ENCODE measurements at places on chromosomes 11 and 22.

DNA sequence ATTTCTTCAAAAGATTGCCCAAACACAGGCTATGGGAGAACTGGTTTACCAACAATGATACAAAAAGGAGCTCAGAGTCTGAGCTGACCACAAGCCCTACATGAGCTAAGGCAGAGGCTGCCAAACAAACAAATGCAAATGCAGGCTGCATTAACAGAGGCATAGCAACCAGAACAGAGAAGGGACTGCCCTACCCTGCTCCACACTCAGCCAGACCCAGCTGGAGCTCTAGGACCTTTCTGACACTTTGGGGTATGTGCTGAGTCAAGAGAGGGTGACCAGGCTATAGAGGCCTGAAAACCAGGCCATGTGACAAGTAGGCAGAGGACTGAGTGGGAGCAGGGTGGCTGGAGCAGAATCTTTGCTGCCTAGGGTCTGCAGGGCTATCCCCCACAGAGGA, 17.8 kb upstream of the P2RY2 start:
- no peak for DNase-seq

- no peak for DNase-seq
Observed at GRCh38 chr11:34154059-34154875, 48.8 kb downstream of the NAT10 start.

DNA sequence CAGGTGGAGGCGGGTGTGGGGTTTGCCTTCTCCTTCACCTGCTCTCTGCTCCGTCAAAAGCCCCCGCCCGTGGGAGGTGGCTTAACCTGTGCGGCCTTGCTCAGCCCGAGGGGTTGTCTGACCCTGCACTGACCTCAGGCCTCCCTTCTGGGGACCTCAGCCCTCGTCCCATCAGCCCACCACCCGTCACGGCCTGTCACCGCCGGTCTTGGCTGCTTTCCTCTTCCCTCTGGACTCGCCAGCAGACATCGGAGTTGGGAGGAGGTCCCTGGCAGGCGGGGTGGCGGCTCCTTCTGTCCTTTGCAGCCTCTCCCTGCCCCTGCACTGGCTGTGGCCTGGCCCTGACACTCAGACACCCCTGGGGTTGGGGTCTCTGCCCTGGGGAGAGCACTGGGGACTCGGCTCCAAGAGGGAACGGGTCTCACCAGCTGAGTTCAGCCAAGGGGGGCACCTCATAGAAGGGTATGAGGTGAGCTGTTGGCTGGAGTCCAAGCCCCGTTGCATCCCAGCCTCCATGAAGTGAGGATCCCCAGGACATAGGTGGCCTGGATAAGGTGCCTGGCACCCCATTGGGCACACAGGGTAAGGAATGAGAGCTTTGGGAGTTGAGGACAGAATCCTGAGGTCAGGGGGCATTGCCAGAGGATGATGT, 999.6 kb downstream of the BRD1 start:
- no peak for DNase-seq

GRCh38 chr11:65262776-65263175, 1.0 kb downstream of the POLA2 start:
- DNase-seq = no peak

DNA sequence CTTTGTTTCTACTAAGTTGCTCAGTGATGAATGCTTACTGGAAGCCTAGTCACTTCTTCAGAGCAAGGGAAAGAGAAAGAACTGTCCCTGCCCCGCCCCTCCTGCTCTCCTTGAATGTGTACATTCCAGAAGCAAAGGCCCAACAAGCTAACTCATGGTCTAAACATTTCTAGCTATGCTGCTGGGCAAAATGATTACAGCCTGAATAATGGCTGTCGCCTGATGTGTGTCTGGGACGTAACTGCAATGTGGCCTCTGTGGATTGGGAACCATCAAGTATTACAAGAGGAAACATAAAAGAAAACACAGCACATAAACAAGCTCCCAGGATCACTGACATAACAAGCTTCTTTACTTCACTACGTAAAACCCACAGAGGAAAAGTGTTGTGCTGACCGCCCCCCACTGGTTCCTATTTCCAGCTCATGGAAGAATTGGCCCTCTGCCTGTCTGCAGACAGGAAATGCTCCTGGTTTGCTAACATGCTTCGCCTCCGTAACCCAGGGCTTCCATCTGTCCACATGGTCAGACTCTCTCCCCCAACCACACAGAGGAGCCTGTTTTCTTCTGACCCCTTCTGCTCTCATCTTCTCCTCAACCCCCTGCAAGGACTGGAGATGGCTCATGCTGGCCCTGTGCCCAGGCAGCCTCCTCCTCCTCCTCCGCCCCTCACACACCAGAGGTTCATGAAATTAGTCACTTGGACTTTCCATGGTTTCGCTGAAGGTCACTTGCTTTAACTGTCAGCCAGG, 187.2 kb downstream of the MAML2 start:
- no peak for DNase-seq

- no peak for DNase-seq
Observed at GRCh38 chr11:79052544-79052943, 388.3 kb downstream of the TENM4 start.

DNA sequence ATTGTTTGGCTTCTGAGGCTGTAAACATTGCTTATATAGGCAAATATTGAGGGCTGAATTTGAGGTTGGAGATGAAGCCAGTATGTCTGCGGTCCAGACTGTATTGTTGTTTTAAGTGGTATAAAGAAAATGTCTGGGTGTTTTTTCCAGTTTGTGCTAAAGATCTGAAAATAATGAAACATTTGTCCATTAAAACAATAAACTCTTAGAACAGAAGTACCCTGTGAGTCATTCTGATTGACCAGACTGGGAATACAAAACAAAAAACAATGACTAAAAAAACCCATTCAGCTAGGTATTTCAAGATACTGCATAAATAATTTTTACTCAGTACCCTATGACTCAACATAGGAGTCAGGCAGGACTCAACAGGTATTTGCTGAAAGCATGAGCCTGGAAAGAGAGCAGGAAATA, 20.4 kb downstream of the ALKBH8 start:
- no peak for DNase-seq

DNA sequence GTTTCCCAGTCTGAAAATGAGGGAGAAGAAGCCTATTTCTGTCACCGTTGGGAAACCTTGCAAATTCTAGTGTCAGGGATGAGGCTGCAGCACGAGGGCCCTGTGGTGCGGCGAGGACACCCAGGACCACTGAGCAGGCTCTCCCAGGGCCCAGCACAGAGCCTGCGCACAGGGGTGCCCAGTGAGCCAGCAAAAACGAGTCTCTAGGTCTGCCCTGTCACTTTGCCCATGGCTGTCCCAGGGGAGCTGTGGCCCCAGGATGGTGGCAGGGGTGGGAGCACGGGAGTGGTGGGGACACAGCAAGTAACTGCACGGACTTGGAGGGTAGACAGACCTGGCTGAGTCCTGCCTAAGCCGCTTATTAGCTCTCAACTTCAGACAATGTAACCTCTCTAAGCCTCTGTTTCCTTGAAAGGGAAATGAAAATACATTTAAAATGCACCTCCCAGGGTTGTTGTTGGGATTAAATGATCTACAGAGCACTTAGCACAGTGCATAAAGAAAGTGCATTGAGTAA, 44.2 kb downstream of the DSCAML1 start:
- no peak for DNase-seq

GRCh38 chr11:121968638-121969037, 147.4 kb downstream of the BLID start:
- no peak for DNase-seq

DNA sequence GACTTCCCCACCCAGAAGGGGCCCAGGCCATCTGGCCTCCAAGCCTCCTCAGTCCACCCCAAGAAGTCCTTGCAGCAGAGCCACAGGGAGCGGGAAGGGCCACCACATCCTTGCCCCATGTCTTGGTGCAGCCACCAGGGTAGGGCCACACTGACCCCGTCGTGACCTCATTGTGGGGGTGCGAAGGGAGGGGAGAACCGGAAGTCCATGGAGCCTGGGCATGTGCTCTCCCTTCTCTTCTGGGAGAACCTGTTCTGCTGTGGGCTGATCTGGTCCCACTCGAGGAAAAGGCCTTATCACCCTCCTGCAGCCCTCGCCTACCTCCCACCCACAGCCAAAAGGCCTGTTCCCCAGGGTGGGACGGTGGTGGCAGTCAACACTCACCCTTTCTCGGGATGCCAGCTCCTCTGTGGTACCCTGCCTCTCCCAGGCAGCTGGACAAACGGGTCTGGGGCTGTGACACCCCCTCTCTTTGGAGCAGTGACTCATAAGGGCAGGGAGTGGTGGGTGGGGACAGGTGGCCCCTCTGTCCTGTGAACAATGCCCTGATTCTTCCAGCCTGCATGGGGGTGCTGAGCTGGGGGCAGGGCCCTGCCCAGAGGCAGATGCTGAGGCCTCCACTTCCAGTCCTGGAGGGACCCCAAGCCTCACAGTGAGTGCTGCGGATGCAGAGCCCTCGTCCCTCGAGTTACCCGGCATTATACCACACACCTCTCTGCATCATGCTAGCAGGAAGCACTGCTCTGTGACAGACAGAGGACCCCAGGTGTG, 14.6 kb upstream of the CTSD start:
- no peak for DNase-seq

DNA sequence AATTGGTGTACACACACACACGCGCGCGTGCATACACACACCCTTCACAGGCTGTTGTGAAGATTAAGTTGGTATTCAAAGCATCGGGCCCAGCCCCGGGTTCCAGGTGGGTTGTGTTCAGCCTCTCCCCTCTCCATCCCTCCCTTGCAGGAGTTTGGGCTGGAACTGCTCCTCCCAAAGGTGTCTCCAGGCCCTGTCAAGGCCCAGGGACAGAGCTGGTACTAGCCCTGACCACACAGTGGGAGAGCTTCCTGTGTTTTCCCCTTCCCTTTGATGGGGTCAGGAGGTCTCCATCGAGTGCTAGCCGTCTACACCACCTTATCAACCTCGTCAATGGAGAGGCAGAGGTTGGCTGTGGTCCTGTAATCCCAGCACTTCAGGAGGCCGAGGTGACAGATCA, 36.5 kb upstream of the CSNK1E start:
- no peak for DNase-seq

DNA sequence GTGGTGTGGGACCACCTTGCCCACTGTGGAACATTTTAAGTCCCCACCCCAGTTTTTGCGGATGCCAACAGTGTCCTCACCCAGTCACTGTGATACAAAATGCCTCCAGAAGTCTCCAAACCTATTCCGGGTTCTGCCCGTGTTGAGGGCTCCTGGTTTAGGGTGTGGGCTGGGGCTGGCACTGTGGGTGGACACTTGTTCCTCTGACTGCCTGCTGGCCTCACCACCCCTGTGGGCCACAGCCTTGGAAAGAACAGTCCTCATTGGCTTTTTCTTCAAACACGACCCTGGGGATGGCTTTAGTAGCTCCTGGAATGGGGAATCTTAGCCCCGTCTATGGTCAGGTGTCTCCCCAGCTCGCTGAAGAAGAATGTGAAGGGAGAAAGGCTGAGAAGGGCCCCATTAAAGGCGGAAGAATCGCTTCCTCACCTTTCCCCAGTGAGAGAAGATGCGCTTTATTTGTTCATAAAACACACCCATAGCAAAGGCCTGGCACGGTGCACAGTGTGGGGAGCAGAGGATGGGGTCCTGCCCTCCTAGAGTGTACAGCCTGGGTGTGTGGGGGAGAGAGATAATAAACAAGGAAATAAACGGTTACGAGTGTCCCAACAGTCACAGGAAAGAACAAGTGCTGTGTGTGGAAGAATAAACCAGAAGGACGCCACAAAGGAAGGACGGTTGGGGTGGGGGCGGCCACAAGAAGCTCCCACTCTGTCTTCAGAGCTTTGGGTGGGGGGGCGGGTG, 91.6 kb upstream of the SLC22A12 start:
- DNase-seq = no peak

GRCh38 chr22:27880778-27881394, 38.2 kb downstream of the PITPNB start:
- no peak for DNase-seq

GRCh38 chr11:79229047-79229446, 211.8 kb downstream of the TENM4 start:
- no peak for DNase-seq

DNA sequence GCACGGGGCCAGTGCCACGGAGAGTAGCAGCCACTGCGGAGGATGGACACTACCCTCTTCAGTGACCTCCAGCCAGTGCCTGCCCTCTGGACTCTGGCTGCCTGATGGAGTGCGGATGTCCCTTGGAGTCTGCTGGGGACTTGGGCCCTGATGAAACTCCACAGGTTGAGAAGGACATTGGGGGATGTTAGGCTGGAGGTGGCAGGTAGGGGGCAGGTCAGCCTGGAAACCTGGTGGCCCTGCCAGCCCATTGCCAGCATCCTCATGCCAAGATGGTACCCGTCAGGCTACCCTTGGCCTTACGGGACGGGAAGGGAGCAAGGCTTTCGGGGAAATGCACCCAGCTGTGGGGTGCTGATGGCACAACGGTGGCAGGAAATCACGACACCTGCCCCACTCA, 4.0 kb downstream of the CABP7 start:
- DNase-seq = no peak

DNA sequence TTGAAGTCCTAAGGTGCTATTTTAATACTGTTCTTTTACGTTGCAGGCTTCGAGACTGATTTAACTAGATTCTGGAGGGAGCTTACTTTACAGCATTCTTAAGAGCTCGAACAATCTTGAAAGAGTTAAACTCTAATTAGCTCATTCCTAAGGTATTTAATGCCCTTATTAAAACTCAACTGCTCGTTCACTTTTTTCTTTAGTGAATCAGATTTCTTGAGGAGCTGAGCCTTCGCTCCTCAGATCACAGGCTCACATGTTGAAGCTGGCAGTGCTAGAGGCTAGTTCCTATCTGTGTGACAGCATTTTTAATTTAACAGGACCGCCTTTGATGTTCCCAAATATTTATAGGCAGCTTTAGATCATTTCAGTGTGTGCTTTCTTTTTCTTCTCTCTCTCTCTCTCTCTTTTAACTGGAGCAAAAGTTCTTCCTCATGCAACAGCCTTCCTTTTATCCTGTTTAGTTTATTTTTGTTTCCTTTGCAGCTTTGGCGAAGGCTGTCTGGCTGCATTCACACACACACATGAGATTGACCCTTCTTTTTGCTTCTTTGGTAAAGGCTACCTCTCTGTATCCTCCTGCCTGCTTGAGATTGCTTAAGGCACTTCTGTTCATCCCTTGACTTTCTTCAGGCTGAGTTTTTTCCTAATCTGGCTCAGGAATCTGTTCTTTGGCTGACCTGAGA, 21.0 kb downstream of the ZNRF3 start:
- no peak for DNase-seq
